Epithelial cell of alveolus of lung (primary cell): ENCODE measurements at places on chromosomes 2 and 18. TPM values are rescaled to one million over a fixed set of nuclear protein-coding genes. Genes with fewer than 3 reads are reported as not detected.

ALK gene
- total RNA-seq: not detected in 2 replicates

GALNT13 gene
- under 0.01 and 0.78 TPM in 2 replicates for total RNA-seq

IL1F10 gene
- total RNA-seq: not detected in 2 replicates

SPATS2L gene
- 142 and 165 TPM in 2 replicates for total RNA-seq

ATL2 gene
- 32.1 and 51.6 TPM in 2 replicates for total RNA-seq

NGEF gene
- total RNA-seq: 0.08 and 3.0 TPM in 2 replicates

PLGLB2 gene
- 0.32 TPM in 1 of 2 replicates, not detected in the other for total RNA-seq

COL3A1 gene
- 1,834 and 2,433 TPM in 2 replicates for total RNA-seq

MC4R gene
- total RNA-seq: not detected in 2 replicates

PAX3 gene
- total RNA-seq: not detected in 2 replicates

IL36A gene
- not detected in 2 replicates for total RNA-seq

CACNB4 gene
- total RNA-seq: under 0.01 and 0.32 TPM in 2 replicates

HOXD8 gene
- not detected in 2 replicates for total RNA-seq

COLEC12 gene
- 4.0 and 8.8 TPM in 2 replicates for total RNA-seq

GPD2 gene
- 25.2 and 31.0 TPM in 2 replicates for total RNA-seq

VWC2L gene
- total RNA-seq: not detected in 2 replicates

PAIP2B gene
- 0.52 and 1.0 TPM in 2 replicates for total RNA-seq

RAD51AP2 gene
- total RNA-seq: under 0.01 TPM in 1 of 2 replicates, not detected in the other

LOXHD1 gene
- total RNA-seq: not detected in 2 replicates

OXER1 gene
- 0.13 and 0.32 TPM in 2 replicates for total RNA-seq

SGPP2 gene
- 0.13 and 0.48 TPM in 2 replicates for total RNA-seq

DSG2 gene
- 13.7 and 28.7 TPM in 2 replicates for total RNA-seq

REG3A gene
- not detected in 2 replicates for total RNA-seq

PLA2R1 gene
- total RNA-seq: 2.0 and 3.0 TPM in 2 replicates
